ENCODE measurements at places on chromosomes 2 and 18.

- DNase-seq: no peak
Measured at GRCh38 chr2:78940998-78941397, 84.5 kb upstream of the REG3G start.

- no peak for DNase-seq
Measured at GRCh38 chr2:12507295-12507694, 209.4 kb upstream of the TRIB2 start.

DNA sequence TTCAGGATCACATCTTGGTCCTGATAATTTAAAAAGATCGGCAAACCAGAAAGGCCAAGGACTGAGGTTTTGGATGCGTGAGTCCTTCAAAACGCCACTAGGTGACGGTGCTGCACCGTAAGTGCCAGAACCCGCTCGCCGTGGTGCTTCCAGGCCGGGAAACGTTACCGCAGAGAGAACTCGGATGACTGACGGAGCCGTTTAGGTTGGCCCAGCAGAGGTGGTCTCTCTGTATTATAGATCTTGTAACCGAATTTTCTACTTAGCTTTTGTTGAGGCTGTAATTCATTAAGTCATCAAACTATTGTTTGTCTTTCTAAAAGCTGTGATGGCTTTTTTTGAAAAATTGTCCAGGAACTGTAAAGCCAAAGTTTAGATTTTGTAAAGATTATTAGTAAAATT lies 39.8 kb upstream of the ADCYAP1 start:
- DNase-seq: peak; percentile 28

DNA sequence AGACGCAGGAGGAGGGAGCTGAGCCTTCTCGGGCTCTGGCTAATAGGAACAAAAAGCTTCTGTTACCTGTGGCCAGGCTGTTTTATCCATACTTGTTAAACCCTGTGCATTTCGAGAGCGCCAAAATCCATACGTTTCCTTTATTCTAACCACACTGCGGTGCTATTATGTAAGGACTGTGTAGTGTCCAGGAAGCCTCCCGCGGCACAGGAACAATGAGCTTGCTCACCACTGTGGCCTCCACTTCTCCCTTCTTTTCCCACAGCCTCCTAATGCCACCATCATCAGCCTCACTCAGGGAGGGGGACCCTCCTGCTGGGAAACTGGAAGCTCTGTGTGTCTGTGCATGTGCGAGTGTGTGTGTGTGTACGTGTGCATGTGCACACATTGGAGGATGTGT lies 268.5 kb downstream of the HAUS1 start:
- no peak for DNase-seq

- peak; percentile 18 for DNase-seq
Measured at GRCh38 chr2:195318440-195319111, 338.4 kb upstream of the SLC39A10 start.

- DNase-seq: no peak
Measured at GRCh38 chr18:28078298-28078697, 98.6 kb downstream of the CDH2 start.

DNA sequence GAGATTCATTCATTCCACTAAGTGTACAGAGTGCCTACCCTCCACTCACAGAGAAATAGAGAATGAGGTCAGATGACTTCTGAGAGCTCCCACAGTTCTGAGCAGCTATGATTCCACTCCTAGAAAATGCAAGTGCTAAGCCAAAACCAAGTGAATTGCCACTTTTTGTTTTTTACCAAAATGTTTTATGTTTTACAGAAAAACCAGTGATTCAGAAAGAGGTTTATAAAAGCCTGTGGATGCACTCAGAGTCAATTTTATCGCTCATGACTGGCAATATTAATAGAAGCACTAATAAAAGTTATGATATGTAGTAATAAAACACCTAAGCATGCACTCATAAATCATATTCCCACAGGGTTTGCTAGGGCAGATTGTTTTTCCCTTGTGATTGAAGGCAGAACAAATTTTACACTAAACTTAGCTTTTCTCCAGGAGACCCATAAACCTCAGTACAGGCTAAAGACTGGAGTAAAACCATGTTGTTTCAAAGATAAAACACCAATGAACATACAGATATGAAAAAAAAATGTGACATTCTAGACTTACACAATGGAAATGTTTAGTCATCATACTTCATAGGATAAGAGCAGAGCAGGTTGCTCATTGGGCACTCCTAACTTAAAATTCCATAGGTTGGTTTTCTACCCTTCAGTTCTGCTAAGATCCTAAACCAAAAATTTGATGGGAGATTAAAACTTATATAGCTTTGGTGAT lies 67.5 kb downstream of the PDK1 start:
- DNase-seq: no peak

GRCh38 chr2:207676827-207677354 lies 34.5 kb upstream of the CCNYL1 start:
- DNase-seq: no peak

DNA sequence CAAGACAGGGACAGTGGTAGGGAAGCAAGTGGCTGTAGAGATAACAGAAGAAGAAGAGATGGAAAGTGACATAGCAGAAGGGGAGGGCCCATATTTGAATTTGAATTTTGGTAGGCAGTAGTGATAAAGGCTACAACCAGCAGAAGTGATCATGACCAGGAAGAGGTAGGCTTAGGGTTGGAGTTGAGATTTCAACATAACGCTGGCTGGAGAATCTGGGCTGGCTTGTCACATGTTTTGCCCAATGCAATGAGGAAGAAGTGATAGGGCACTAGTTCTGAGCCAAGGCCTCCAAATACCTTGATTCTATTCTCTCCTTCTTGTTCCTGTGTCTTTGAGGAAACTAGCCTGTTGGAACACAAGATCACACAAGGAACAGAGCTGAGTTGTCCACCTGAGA lies 69.4 kb downstream of the SCG2 start:
- DNase-seq: no peak

GRCh38 chr18:2961821-2962220 lies 51.1 kb downstream of the LPIN2 start:
- DNase-seq: no peak

- DNase-seq: no peak
Measured at GRCh38 chr2:74812787-74813590, 20.9 kb upstream of the HK2 start.

GRCh38 chr2:7618031-7618430 lies 700.8 kb downstream of the RNF144A start:
- DNase-seq: no peak

GRCh38 chr18:54882318-54882717 lies 54.0 kb downstream of the RAB27B start:
- no peak for DNase-seq

GRCh38 chr2:69279211-69279610 lies 107.8 kb downstream of the GFPT1 start:
- DNase-seq: no peak

DNA sequence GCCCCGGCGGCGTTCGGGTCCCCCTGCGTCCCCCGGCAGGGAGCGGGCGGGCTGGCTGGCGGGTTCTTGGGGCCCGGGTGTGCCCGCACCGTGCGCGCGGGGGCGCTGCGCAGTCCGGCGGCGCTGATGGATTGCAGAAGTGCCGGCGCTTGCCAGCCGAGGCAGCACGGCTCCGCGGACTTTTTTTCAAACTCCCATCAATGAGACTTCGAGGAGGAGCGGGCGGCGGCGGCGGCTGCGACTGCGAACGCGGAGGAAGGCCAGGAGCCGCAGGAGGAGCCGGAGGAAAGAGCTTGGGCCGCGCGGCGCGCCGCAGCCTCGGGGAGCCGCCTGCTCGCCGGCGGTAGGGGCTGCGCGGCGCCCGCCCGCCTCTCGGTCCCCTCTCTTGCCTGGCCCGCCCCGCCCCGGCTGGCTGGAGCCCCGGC lies at the start of gene GLI2:
Gene GLI2 (plus strand): TSS at position 123 of the 425 bp plus-strand sequence. CDS start 61,453 bp downstream, outside the sequence.
- peak; percentile 49 for DNase-seq

- DNase-seq: no peak
Measured at GRCh38 chr18:78826631-78827030, 153.0 kb upstream of the SALL3 start.

DNA sequence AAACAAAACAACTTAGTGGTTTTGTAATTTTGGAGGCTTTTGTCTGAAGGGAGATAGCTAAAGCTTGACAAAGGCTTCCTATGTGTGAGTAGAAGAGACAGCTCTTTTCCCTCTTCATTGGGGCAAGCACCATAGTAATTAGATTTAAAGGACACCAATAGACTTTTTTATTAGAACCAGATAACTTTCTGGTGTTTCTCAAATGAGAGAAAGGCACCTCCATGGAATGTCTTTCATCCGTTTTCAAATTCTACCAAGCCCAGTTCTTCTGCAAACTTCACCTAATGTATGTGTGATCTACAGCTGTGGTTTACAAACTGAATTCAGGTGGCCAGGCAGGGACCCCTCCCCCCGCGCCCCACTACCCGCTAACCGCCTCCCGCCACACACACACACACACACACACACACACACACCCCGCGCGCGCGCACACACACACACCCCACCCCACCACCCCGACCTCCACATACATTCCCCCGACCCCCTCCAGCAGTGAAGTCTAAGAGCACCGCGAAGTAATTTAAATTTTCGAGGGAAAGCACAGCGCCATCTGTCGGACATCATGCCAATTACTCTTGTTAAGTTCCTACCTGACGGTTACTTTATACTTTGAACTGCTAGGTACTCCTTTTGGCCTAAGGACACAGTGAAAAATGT lies 31.6 kb upstream of the PPP1R1C start:
- no peak for DNase-seq

GRCh38 chr2:225864394-225864793 lies 464.9 kb downstream of the NYAP2 start:
- no peak for DNase-seq

GRCh38 chr2:111897630-111897923 lies 830 bp upstream of the MERTK start:
- no peak for DNase-seq

DNA sequence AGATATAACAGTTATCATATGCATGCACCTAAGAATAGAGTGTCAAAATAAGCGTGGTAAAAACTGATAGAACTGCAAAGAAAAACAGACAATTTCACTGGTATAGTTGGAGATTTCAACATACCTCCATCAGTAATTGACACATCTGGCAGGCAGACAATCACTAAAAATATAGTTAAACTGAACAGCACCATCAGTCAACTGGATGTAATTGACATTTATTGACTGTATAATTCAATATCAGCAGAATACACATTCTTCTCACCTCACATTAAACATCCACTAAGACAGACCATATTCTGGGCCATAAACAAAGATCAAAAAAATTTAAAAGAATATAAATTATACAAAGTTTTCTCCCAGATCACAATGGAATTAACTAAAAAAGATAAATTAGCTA lies 378.5 kb upstream of the RGPD4 start:
- no peak for DNase-seq

DNA sequence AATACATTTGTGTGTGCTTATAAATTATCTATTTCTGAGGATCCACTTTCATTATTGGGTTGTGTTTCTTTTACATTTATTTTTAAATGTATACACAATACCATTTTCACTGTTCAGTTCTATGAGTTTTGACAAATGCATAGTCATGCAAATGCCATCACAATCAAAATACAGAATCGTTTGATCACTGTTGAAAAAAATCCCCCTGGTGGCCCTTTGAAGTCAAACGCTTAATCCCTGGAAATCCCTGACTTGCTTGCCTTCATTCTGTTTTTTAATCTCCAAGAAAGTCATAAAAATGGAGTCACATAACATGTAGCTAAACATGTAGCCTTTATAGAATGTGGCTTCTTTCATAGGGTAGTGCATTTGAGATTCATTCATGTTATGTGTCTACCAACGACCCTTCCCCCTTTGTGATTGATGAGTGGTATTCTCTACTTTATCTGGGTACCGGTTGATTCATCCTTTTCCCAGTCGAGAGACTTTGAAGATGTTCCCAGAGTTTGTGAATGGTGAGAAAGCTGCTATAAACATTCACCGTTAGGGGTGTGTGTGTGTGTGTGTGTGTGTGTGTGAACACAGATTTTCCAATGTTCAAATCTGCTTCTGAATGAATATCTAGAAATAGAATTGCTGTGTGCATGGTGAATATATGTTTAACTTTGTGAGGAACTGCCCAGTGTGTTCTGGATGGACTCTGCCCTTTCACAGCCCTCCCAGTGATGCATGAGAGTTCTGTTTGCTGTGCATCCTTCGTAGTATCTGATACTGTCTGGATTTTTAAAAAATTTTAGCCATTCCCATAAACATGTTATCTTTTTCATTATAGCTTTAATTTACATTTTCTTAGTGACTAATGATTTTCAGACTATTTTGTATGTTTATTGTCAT lies 173.6 kb downstream of the GALR1 start:
- no peak for DNase-seq

- no peak for DNase-seq
Measured at GRCh38 chr2:55780697-55781096, 87.1 kb upstream of the PNPT1 start.

DNA sequence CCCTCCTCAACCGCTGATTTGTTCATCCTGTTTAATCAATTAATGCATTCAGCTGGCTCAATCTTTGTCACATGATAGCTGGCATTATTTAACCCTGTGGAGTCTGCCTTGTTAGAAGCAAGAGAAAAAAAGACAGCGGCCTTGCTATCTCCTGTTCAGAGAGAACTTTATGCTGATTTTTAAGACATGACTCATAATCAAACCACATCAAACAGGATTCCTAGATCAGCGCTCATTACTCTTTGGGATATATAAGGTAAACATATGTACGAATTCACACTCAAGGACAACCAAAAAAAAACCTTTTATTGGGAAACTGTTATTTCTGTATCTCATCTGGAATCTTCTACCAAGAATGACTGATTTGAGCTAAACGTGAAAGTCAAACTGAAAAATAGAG lies 195.1 kb downstream of the C1D start:
- DNase-seq: no peak

- DNase-seq: no peak
Measured at GRCh38 chr18:46899274-46899948, 17.9 kb downstream of the PIAS2 start.

DNA sequence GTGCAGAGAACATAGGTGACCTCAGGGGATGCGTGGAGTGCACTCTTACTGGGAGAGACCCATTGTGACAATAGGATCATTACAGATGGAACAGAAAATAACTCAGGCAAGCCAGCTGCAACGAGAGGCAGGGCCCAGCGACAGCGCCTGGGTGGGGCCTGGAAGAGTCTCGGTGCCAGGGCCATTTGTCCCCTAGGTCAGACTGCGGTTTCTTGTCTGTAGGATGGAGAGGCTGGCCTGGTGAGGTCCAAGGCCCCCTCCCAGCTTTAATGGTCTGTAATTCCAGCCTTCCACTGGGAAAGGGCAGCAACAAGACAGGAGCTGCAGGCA lies 208.6 kb upstream of the APCDD1 start:
- no peak for DNase-seq

DNA sequence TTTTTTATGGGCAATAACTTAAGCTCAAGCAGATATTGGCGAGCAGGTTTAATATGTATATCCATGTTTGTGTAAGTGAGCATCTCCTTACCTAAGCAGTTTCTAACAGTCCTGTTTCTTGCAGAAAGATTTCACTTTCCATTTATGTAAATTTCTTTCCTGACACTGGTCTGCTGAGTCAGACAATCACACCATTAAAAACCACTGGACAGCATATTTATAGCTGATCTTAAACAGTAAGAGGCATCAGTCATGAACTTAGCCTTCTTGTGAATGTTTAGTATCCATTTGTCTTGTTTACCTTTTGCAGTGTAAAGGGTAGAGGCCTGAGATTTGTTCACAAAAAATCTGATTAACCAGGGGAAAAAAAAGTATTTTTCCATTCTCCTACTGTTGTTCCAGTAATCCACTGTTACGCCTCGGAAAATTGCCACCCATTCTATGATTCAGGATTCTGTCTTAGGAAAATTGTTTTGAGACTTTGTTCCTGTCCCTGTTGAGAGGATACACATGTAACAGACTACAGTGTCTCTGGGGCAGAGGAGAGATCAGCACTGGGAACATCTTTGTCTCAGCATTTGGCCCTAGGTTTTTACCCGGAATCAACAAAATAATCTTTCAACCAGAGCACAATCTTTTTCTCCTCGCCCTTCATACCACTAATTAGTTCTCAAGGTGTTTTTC lies 521.0 kb upstream of the NRP2 start:
- DNase-seq: no peak

GRCh38 chr2:200255549-200255948 lies 50.9 kb upstream of the SPATS2L start:
- no peak for DNase-seq

All from NCI-H1930 (cell line).